ENCODE measurements at places on chromosomes 12 and 14.
A peak's percentile ranks its signal among the peaks of the same experiment; 100 is the strongest.

- no peak for DNase-seq
These were observed 249.5 kb downstream of the SLC16A7 start for GRCh38 chr12:59845293-59845692.

- DNase-seq, result no peak
These were observed 4.8 kb downstream of the TMEM229B start for GRCh38 chr14:67483579-67484285.

DNA sequence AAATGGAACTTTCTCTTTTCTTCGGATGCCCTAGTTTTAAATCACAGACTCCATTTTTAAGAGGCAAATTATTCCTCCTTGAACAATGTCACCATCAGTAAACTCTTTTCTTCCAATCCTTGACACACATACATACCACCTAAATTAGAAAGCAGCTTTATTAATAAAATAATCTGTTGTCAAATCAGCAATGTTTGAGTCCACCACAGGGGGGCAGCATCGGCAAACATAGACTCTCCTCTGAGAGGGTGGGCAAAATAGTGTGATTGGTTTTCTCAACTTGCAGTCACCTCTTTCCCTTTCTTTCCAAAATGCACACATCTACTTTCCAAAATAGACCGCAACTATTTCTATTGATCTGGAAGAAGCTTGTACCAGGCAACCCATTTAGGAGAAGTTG is 438.4 kb upstream of the OR4E1 start:
- DNase-seq, result no peak

DNA sequence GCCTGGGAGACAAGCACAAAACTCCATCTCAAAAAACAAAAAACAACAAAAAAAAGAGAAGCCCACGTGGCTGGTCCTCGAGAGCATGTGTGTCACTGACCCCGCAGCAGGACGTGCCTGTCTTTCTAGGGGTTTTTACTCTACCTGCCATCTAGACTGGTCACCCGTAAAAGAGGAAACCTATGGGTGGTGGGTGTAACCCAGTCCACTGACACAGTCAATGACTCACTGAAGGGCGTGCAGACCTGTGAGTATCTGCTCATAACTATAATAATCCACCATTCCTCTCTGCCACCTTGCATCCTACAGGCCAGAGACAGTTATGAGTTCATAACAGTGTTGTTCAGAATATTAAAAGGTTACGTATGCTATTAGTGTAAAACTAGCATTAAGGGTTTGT is 4.6 kb downstream of the GOLGA3 start:
- no peak for DNase-seq

DNA sequence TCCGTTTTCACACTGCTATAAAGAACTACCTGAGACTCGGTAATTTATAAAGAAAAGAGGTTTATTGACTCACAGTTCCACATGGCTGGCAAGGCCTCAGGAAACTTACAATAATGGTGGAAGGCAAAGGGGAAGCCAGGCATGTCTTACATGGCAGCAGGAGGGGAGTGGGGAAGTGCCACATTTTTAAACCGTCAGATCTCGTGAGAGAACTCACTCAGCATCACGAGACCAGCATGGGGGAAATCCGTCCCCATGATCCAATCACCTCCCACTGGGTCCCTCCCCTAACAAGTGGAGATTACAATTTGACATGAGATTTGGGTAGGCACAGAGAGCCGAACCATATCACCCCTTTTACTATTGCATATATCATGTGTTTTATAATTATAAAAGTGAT is 2.0 kb upstream of the PIGH start:
- no peak for DNase-seq

GRCh38 chr14:74134484-74134883 is 49.7 kb downstream of the LIN52 start:
- no peak for DNase-seq

GRCh38 chr14:74586681-74587362 is 25.2 kb downstream of the LTBP2 start:
- no peak for DNase-seq

DNA sequence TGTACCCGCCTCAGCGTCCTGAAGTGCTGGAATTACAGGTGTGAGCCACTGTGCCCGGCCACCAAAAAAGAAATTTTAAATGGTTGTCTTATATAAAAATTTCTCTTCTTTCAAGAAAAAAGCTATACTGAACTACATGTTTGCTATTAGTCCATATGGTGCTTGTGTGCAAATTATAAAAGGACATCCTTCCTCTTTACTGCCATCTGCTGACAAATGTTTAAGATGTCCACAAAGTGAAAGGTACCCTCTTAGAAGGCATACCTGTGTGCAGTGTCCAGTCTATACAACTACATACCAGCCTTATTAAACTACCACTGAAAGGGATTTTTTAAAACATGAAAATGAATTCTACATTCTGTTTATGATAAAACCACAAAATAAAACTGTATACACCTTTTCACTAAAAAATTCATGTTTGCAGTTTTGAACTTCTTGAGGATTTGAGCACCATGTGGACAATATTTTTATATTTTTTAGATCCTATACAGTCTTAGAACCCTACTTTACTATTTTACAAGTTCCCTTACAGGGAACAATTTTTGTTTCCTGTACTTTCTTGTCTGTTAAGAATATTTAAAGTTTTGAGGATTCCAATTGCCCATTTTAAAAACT is 32.8 kb upstream of the TOMM20L start:
- DNase-seq, result peak; percentile 4

DNA sequence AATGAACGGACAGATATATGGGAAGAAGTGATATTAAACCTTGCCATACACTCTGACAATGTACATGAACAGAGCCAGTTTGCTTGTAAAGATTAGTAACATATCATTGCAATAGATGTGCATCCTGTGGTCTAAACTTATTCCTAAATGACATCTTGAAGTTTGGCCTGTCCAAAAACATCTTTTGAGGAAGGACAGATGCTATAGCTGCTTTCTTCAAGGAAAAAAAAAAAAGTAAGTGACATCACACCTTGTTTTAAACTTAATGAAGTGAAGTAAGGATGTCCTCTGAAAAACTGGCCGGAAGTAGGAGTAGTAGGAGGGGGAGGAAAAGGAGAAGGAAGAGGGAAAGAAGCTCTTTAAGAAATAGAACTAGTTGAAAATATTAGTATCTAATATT is 132.8 kb downstream of the RAD51B start:
- no peak for DNase-seq

DNA sequence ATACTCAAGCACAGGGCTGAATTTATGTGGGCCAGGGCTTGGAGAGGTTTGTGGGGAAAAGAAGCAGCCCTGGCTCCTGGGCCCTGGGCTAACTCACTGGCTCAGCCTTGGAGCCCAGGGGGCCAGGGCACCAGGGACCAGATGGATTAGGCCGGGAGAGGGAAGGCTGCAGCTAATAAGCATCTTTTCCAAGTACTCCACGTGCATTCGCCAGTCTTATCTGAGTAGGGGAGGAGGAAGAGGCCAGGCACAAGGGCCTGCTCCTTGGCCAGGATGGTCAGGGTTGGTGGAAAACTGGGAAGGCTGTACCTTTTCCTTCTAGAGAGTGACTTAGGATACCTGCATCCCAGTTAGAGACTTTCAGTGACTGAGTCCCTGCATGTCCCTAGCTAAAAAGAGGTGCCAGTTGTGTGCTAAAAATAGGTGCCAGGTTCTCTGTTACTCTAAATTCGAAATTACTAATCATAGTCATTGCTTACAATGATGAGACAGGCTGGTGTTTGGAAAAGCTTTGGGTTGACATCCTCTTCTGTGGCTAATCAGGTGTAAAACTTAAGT is 1.3 kb downstream of the GLRX5 start:
- no peak for DNase-seq

- DNase-seq, result no peak
These were observed 7.5 kb upstream of the FAIM2 start for GRCh38 chr12:49911213-49911605.
